ENCODE measurements at places on chromosomes 6 and 20.

- no peak for DNase-seq
Observed at GRCh38 chr20:39504710-39505094, 542.6 kb downstream of the DHX35 start.

DNA sequence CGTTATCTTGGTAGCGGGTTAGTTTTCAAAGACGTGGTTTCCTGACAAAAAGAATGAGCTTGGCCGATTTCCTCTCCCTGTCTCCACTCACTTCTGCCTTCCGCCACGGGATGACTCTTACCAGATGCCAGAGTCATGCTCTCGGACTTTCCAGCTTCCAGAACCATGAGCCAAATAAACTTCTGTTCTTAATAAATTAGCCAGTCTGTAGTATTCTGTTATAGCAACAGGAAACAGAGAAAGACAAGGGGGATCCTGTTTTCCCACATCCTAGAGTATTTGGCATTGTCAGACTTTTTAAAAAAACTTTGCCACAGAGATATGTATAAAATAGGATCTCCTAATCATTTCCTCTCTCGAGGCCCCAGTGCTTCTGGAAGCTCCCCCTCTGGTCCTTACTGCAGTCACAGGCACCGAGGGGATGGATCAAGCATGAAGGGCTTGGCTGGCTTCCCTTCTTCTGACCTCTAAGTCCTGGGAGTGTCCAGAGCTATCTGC, 84.9 kb upstream of the NAA20 start:
- DNase-seq, result no peak

GRCh38 chr6:54801244-54801643, 45.3 kb upstream of the FAM83B start:
- no peak for DNase-seq

DNA sequence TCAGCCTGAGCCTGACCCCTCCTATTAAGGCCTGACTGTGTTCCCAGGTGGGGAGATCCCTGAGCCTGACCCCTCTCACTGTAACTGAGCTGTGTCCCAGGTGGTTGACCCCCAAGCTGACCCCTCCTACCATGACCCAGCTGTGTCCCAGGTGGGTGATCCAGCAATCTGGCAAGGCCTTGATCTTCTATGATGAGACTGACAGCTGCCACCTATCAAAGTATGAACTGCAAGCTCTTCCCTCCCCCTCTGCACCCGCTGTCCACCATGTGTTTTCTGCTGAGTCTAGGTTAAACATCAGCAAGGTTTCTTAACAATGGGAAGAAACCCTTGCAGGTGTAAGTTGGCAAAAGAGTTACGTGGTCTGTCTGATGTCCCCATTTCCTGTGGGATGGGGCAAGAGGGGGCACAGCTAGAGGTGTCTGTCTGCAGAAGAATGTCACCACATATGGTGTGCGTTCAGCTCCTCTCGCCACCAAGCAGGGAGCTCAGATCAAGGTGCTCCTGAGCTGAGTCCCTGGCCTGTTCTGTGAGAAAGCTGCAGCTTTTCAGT, 5.9 kb downstream of the PXDC1 start:
- DNase-seq, result no peak

DNA sequence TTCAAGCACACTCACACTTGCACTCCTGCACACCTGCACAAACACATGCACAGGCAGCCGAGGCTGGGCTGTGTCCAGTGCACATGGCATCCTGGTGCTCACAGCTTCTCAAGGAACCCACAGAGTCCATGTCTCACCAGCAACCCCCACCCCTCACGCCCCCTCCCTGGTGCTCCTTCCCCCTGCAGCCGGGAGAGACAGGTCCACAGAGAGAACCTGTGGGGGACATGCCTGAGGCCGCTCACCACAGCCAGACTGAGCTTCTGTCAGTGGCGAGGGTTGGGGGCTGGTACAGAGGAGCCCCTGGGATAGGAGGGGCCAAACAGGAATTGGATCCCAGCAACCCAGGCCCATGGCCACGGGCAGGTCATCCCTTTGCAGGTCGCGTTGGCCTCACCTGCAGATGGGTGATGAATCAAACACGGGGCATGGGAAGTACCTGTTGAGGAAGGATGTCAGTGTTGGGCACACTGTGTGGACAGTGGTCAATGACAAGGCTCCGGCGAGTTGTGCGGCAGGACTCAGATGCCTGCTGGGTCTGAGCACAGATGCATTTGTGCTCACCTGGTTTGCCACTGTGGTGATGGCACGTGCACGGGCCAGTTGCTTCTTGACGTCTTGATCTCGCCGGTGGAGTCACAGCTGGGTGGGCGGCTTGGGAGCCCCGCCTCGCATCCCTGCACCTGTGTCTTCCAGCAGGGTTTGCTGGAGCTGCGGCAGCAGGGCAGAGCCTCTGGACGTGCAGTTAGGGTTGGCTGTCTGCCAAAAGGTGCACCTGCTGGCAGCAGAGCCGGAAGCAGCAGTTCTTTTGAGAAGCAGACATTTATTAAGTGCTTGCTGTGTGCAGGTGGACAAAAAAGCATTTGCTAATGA, 113.0 kb downstream of the ERMARD start:
- no peak for DNase-seq
